Retinal pigment epithelial cell (primary cell): ENCODE measurements at places on chromosomes 7 and 10.

DNA sequence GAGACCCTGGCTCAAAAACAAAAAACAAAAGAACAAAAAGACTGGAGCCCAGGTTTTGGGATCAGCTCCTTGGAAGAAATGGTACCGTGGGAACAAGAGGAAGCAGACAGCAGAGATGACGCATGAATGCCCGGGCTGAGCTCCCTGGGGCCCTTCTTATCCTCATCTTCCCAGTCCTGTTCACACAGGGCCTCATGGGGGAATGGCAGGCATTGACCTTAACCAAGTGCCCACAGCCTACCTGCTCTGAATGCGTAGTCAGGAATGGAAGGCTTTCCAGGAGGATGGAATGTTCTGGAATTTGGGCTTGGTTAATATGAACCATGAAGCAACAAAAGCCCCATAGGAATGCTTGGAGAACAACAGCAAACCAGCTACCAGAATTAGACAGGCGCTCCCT, 154.7 kb downstream of the PRPF18 start:
- DNase-seq, result no peak

DNA sequence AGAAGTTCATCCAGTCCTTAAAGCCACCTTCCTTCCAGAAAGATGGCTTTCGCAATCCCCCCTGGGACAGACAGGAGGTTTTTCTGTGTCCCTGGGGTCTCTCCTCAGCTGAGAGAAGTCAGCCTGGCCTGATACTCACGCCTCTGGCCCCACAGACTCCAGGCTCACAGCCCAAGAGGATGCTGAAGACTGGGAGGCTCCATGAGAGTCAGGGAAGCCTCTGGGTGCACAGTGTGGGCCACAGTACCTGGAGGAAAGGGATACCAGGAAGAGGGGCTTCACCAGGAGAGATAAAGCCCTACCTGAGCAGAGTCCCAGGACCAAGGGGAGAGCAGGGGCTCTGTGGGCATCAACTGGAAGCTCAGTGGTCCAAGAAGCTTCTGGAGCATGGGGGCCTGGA, 324.4 kb downstream of the GRID1 start:
- DNase-seq, result no peak

DNA sequence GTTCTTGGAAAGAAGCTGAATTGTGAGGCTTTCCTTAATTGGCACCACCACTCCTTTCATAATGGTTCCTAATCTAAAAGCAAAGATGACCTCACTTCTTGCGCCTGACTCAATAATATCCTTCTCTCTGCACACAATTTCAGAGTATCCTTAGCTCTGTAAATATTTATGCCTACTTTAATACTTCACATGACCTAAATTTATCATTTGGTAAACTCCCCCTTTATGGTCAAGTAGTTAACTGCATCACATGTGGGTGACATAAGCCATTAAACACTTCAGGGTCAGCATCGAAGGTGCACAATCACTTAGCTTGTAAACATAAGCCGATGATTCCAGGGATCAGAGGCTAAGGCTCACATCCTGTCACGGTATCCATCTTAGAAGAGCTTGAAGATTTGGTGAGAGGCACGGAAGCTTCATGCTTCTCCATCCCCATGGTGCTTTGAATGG, 7.3 kb upstream of the RHOBTB1 start:
- DNase-seq, result peak; percentile 84

- DNase-seq, result no peak
Measured at GRCh38 chr10:78714225-78714624, 354.5 kb upstream of the ZMIZ1 start.

DNA sequence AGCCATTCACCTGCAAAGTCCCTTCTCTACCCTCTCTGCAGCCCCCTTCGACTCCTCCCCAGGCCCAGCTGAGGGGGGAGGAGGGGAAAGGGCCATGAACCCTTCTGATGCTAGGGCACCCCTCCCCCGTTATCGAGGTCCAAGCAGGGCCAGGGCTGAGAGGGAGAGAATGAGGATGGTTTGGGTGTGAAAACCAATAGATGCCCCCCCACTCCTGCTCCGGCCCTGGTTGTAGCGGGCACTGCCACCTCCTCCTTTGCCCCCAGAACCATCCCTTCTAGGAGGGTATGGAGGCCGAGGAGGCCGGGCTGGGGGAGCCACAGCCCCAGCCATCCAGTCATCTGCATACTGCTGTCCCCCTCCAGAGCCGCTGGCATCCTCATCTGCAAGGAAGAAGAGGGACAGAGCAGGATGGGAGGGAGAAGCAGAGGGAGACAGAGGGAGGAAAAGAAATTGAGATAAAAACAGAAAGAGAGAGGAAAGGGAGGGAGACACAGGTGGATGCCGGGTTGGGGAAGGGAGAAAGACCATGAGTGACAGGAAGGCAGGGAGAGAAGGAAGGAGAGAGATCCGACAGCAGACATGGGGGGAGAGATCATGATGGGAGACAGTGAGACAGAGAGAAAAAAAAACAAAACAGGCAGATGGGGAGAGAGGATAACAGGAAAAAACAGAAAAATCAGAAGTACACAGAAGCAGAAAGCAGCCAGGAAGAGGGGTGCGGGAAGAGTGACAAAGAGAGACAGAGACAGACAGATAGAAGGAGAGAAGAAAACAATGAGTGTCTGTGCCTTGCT, 1.9 kb upstream of the GAL3ST4 start:
- DNase-seq, result no peak

- no peak for DNase-seq
Measured at GRCh38 chr7:29883462-29884398, 77.4 kb downstream of the WIPF3 start.

DNA sequence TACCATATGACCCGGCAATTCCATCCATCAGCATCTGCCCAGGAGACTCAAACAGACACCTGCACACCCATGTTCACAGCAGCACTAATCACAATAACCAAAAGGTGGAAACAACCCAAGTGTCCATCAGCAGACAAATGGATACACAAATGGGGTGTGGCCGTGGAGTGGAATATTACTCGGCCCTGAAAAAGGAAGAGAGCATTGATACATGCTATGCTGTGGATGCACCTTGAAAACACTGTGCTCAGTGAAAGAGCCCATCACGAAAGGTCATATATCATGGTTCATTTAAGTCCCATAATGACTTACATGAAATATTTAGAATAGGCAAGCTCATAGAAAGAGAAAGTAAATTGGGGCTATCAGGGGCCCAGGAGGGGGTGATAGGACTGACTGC, 57.5 kb upstream of the DNAAF5 start:
- no peak for DNase-seq

- peak; percentile 25 for DNase-seq
Measured at GRCh38 chr7:83677180-83677866, 28.4 kb upstream of the SEMA3E start.

DNA sequence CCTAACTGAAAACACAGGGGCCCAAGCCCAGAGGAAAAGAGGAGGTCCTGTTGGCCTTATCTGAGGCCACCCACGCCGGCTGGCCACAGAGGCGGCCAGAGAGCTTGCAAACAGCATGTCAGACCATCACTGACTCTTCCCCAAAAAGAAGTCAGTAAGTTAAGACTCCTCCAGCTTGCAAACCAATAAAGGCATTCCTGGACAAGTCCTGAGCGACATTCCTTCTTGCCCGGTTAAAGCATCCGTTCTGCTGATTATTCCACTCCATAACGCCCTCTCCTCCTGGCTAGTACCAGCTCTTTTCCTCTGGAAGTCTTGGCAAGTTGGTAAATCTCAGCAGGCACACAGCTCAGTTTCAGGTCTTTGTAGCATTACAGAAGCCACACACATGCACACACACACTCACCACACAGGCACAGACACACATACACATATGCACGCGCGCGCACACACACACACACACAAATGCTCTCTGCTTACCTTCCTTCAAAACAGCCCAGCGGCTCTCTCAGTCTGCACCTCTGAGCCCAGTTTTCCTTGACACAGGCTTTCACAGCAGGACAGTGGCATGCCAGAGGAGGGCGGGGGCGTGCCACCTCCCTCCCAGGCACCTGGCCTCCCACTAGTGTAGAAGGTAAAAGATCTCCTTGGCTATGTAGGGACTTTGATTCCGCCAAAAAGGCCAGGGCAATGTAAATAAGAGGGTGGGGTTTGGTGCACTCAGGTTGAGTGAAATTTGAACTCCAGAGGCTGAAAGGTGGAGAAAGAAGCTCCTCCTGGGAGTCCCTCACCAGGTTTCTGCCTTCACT, 201.4 kb downstream of the TNS3 start:
- DNase-seq, result peak; percentile 37

DNA sequence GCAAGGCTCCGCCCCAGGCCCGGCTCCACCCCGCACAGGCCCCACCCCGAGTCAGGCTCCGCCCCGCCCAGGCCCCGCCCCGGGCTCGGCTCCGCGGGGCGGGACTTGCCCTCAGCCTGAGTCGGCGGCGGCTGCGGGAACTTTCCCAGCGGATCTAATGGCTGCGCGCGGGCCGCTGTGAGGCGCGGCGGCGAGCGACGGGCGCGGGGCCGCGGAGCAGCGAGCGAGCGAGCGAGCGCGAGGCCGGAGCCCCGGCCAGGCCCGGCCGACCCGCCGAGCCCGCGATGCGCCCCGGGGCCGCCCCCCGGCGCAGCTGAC, at the start of gene INPP5A:
Gene INPP5A (plus strand): TSS at position 104 of the 318 bp plus-strand sequence. CDS start 310 bp downstream, outside the sequence.
- DNase-seq, result no peak

- DNase-seq, result no peak
Measured at GRCh38 chr7:18511351-18512140, 16.0 kb downstream of the HDAC9 start.

- no peak for DNase-seq
Measured at GRCh38 chr7:55776196-55776595, 86.4 kb downstream of the SEPTIN14 start.

DNA sequence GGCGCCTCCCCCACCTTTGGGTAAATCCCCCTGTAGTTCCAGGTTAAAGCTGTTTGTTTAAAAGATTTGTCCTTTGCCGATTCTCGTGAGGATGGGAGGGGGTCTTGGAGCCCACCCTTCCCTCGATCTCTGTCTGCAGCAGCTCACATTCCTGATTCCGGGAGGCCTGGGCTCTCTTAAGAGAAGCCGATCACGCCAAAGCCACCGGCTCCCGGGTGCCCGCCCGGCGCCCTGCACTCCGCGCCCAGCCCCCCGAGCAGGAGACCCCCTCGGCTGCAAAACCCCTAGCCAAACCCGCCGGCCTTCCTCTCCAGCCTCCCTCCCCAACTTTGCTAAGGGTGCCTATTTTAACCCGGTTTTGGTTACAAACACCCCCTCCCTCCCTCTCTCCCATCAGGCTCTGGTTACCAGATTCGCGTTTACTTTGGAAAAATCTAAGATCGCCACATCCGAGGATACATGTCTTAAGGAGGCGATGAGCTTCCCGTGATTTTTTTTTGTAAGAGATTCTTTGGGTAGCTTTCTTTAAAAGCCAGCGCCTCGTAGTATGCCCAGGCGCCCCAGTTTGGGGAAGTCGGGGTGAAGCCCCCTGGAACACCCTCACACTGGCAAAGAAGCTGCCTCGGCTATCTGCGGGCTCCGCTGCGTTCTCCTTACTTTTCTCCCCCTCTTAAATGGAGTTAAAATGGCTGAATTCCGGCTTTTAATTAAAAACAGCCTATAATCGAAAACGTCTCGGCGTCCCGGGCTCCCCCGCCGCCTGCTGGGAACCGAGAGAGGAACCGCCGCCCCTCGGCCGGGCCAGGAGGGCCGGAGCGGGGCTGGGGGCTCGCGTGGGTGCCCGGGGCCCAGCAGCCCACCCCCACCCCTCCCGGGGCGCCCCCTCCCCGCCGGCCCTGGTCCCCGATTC, 983 bp downstream of the TNRC18 start:
- DNase-seq, result no peak

- no peak for DNase-seq
Measured at GRCh38 chr7:45595809-45596664, 21.9 kb downstream of the ADCY1 start.

DNA sequence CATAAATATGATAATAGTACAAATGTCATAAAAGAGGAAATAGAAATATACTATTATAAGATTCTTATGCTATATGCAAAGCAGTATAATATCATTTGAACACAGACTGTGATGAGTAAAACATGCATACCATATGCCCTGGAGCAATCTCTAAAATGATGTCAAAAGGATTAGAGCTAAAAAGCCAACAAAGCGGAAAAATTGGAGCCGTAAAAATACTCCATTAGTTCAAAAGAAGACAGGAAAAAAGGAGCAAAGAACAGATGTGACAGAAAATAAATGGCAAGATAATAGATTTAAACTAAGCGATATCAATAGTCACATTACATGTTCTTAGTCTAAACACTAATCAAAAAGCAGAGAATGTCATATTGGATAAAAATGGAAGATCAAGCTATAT, 191.0 kb upstream of the PLPP4 start:
- DNase-seq, result no peak

DNA sequence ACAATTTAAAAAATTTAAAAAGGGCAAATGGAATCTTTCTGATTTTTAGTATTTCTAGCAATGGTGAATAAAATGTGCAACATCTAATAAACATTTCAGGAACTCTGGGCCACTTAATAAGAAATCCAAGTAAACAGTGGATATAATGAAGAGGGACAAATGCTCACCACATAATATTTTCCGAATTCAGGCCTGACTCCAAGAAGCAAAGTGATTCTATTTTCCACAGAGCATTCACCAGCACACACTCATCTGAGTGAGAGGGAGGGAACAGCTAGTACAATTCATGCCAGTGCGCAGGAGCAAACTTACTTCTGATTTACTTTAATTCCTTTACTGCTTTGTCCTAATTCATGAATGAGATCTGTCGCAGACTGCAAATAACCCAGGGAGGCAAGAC, 10.1 kb downstream of the NPVF start:
- no peak for DNase-seq

DNA sequence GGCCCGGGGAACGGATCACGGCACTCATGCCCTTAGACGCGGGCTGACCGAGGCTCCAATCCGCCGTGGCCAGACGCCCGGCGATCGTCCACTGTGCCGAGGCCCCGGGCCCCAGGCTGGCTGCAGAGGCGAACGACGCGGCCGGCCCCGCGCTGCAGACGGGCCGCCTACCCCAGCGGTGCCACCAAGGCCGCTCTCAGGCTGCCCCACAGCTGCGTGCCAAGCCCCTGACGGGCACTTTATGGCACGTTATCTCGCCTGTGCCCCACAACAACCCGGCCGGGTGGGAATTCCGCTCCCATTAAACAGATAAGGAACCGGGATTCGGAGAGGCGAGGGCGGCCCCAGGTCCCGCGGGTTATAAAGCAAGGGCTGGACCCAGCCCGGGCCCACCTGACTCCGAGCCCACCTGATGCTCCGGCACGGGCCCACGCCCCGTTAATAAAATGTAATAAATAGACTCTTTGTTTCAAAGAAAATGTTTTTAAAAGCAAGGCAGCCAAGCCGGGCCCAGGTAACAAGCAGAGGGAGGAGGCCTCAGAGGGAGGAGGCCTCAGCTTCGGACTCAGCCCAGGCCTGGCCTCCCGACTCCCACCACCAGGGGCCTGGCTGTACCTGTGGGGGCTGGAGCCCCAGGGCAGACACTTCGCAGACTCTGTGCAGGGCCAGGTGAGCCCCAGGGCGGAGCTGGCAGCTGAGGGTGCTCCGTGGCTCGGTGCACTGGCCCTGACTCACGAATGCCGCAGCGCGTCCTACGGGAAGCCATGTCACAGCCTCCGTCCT, 79.7 kb downstream of the FOXL3 start:
- DNase-seq, result no peak

- no peak for DNase-seq
Measured at GRCh38 chr7:140674899-140675701, 2.4 kb downstream of the ADCK2 start.
